ENCODE measurements at places on chromosomes 4 and X.

- no peak for DNase-seq
Observed at GRCh38 chrX:154979629-154980028, 42.9 kb downstream of the F8 start.

DNA sequence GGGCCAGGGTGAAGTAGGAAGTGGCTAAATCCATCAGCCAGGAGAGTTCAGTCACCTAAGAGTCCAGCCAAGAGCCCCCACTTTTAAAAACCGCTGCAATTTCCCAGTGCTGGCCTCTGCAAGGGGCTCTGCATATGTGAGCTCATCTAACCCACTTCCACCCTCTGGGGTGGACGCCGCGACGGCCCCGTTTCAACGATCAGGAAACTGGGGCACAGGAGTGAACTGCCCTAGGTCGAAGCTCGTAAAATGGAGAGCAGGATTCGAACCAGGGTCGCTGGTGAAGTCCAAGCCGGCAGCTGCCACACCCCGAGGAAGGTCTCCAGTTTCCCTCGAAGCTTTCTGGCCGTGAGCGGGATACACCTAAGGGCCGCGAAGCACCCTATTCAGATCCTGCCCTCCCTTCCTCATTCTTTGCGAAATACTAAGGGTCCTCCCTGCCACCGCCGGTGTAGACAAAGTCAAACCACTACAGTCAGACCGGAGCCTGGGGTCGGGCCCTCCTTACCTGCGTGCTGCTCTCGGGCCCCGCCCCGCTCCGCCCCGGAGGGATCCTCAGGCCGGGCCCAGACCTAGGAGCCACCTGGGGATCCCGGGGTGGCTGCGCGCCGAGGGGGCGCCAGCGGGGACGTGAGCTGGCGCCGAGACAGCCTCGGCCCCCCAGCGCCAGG is 446 bp downstream of the EVC2 start:
- DNase-seq = no peak

DNA sequence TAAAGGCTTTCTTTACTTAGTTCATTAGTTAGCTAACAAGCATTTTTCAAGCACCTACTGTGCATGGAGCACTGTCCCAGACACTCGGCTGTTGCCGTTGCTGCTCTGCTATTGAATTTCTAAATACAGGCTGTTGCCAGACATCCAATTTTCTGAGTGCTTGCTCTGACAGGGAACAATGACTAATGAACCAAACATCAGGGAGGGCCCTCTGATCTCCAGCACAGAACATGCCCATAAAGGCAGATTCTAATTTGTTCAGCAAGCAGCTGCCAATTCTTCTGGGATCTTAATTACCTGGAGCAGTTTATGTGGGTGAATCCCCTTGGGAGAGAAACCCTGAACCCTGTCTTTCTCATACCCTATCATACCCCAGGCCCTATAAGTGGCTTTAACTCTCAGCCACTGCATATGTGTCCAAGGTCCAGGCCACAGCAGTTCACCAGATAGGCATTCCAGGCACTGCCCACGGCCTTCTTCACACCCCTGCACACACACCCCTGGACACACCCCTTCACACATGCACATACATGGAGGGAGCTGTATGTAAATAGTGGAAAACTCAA is 27.9 kb downstream of the TSC22D3 start:
- DNase-seq = no peak

DNA sequence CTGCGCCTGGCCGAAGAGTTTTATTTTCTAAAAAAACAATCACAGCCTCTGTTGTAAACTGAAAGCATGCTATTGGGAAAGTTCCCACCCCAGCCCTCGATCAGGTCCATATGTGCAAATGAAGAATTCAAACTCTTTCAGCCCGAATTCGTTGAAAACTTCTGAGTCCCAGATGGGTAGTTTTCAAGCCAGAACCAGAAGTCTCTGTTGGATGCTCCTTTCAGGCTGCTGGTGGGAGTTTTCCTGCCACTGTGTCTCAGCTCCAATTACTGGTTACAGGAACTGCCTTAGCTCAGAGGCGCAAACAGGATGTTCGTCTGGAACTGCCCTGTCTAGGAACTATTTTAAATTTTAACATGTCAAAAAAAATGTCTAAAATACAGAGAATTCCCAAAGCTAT is 9.3 kb upstream of the ALG13 start:
- DNase-seq = no peak

GRCh38 chr4:183659872-183660242 is 764 bp downstream of the TRAPPC11 start:
- DNase-seq = no peak

- no peak for DNase-seq
Observed at GRCh38 chrX:22944945-22945344, 54.8 kb upstream of the DDX53 start.

- DNase-seq = no peak
Observed at GRCh38 chr4:18454349-18454748, 432.8 kb upstream of the LCORL start.

DNA sequence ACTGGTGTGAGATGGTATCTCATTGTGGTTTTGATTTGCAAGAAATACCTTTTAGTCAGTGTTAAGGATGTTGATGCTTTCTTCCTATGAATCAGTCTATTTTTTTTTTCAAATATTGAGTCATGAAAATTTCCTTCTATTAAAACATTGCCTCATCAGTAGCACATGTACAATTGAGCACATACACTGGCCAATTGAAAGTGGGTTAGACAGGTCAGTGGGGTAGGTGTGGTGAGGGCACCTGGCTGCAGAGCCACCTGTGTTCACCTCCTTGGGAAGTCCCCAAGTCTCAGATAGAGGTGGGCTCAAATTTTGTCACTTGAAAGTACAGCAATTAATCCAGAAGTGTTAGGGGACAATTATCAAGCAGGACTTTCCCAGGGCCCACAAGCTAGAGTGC is 243.7 kb downstream of the SPRY1 start:
- DNase-seq = no peak

DNA sequence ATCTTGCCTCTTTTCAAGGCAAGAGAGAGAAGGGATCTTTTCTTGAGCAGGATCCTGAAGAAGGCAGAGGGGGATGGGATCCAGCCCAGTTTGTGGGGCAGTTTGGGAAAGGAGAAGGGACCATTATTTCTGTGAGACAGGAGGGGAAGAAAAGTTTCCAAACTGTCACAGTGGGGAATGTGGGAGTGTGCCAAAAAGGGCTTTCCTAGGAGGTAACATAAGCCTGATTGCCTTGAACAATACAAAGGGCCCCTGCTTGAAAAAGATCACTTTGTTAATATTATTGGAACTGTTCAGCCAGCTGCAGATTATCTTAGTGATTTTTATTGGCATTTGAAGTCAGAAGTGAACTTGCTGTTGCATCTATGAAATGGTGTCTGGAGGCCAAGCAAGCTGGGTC is 55.2 kb downstream of the MTM1 start:
- DNase-seq = no peak

GRCh38 chr4:79014230-79014629 is 75.0 kb upstream of the PAQR3 start:
- no peak for DNase-seq

DNA sequence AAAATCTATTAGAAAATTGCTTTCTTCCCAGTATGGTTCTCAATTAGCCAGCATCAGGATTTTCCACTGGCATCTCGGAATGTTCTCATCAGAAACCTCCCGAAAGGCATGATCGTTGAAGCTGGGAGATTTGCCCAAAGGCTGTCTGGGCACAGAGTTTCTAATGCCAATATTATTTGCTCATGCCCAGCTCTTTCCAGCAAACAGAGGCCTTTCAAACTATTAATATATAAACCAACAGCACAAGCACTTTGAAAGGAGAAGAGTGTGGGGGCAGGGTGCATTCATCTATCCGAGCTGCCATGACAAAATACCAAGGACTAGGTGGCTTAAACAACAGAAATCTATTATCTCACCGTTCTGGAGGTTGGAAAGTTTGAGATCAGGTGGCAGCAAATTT is 88.3 kb upstream of the MSX1 start:
- no peak for DNase-seq

- no peak for DNase-seq
Observed at GRCh38 chr4:5478697-5479096, 229.7 kb downstream of the EVC2 start.

DNA sequence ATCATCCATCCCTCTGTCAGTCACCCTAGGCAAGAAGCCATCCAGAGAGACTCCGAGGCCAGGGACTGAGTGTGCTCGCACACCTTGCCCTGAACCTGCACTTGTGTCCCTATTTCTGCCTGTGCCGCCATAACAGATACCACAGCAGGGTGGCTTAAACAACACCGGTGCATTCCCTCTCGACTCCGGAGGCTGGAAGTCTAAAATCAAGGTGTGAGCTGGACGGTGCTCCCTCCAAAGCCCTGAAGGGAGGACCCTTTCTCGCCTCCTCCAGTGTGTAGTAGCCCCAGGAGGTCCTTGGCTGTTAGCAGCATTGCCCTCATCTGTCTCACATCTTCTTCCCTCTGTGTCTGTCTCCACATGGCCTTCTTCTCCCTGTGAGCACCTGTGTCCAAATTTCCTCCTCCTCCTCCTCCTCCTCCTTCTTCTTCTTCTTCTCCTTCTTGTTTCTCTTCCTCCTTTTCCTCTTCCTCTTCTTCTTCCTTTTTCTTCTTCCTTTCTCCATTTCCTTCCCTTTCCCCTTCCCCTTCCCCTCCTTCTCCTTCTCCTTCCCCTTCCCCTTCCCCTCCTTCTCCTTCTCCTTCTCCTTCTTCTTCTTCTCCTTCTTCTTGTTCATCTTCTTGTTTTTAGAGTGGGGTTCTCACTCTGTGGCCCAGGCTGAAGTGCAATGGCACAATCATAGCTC is 98.1 kb upstream of the ENPP6 start:
- DNase-seq = no peak

GRCh38 chrX:136065044-136065671 is 79.9 kb downstream of the SLC9A6 start:
- DNase-seq = peak; percentile 6

DNA sequence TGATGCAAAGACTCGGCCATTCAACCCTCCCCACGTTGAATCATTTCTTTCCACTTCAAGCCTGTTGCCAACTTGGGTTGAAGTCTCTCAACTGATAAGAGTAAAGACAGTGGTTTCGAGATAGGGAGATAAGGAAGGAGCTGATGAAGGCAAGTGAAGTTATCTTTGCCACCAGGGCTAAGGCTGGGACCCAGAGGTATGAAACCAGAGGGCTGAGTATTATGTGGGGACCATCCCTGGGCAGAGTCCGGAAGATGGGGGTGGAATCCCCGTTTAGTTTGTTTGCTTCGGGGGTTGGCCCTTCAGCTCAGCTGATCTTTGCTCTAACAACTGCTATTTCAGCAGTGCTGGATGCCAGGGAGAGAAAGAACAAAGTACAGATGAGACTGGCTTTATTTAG is 2.3 kb upstream of the XPNPEP2 start:
- peak; percentile 43 for DNase-seq

DNA sequence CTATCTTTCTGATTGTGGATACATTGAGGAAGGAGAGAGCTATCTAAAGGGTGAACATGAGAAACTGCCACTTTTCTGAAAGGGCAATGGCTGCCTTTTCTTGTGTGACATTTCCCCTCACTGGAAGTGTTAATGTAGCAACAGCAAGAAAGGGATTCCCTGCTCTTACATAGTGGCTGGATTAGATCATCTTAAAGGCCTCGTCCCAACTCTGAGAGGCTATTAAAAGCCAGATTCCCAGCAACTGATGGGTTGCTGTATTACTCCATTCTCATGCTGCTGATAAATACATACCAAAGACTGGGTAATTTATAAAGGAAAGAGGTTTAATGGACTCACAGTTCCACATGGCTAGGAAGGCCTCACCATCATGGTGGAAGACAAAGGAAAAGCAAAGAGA is 33.7 kb upstream of the ADH7 start:
- DNase-seq = no peak

DNA sequence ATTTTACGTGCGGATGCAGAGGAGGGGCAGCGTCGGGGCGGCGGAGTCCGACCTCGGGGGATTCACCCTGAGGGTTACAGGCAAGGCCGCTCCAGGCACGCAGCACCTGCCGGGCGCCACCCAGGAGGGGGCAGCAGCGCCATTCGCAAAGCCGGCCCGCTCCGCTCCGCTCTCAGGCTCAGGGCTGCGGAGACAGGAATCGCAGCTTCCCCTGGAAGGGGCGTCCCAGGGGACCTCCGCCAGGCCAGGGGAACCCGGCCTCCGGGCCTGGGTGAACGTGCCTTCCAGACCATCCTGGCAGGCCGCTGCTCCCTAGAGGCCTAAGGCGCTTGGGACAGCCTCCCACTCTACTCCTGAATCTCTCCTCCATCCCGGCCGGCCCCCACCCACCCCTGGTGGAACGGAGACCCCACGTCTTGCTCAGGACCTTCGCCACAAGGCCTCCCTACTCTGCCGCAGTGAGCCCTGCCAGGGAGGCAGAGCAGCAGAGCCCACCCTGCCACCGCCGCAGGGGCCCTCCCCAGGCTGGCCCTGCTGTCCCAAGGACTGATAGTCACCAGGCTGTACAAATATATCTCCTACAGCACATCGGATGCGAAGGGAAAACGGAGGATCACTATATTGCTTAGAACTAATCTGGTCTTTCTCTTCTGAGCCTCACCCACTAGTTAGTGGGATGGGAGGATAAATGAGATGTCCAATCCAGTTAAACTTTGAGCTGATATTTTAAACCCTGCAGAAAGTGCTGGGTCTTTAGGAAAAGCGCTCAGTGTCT is 115.0 kb downstream of the SMIM20 start:
- peak; percentile 74 for DNase-seq

GRCh38 chr4:1026115-1026514 is 14.7 kb downstream of the FGFRL1 start:
- peak; percentile 34 for DNase-seq

DNA sequence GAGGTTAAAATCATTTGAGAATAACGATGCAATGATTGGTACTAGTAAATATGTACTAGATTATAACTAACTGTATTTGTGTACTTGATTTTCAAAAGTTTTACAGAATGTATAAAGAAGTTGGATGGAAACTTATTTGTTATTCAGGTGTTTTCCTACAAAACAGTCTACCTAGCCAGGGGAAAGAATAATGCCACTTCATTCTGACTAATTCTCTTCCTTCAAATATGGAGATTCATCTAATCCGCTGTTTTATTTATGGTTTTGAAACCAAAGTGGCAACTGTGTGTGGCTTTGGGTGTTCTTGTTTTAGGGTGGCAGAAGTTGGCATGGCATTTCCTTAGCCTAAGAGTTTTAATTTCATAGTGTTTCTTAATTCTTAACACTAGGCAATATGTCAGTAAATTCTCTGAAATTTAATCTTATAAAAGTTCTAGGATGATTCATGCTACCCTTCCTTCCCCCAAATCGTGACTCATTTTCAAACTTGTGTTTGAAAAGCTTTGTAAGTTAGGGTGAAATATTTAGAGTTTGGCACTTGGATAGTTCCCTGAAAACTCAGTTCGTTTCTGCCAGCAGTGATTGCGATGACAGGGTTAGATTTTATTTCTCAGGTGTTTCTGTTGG is 62.6 kb downstream of the DCLK2 start:
- peak; percentile 56 for DNase-seq

DNA sequence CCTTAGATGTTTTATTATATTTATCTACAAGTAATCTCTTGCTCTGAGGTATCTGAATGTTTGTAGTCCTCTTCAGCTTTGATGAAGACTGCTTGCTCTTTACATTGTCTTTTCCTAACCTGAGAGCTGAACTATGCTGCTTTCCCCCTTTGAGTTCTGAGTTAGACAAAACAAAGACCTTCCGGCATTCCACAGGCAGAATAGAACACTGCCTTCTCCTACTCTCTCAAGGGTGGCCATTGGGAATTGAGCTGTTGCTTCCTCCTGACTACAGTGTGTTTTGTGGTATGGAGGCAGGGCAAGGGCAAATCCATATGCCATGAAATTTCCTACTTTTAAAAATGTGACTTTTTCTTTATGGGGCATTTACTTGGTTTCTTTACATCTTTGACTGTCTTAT is 841.0 kb downstream of the FAM133A start:
- no peak for DNase-seq

- DNase-seq = peak; percentile 27
Observed at GRCh38 chr4:8537041-8537461, 43.1 kb upstream of the GPR78 start.

- DNase-seq = no peak
Observed at GRCh38 chr4:41873380-41874295, 61.6 kb upstream of the TMEM33 start.

- DNase-seq = no peak
Observed at GRCh38 chrX:46407753-46408130, 137.5 kb downstream of the ZNF674 start.
